ENCODE measurements at places on chromosomes 12 and 14.

- DNase-seq, result no peak
Observed at GRCh38 chr12:30187426-30187825, 403.7 kb upstream of the TMTC1 start.

GRCh38 chr14:55589171-55589570, 9.2 kb downstream of the KTN1 start:
- no peak for DNase-seq

DNA sequence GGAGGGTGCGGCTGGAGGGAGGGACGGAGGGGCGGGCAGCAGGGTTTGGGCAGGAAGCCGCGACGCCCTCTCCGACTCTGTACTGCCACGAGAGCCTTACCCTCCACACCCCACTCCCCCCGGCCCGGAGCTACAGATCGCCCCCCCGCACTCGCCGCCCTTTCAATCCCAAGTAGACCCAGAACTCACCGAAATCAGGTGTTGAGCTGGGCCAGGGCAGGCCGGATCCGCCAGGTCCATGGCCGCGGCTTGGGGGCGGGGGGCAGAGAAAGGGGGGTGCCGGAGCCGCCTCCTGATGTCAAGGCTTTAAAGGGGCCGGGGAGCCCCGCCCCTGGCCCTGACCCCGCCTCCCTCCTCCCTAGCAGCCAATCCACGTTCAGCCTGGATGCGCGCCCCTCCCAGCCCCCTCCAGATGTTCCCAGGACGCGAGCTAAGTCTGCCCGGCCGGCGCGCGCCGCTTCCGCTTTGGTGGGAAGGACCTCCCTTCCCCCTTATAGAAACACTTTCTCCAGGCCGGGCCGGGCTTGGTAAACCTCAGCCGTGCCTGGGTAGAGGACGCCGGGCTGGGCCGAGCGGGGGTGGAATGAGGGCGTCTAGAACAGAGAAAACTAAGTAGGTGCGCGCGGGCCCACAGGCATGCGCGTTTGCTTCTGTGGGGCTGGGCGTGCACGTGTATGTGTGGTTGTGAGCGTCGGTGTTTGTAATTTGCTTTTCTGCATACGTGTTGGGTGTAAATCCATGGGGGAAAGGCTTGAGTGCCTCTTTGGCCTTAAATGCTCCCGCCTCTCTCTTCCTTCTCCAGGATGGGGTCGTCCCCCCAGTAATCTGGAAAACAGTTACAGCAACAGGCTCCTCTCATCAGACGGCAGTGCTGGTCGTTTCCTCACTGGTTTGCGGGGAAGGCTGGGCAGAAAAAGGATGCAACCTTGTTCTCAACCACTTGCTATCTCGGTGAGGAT, at the start of gene NCKAP5L:
NCKAP5L (minus strand) TSS at position 281 of the 959 bp plus-strand sequence. CDS start 24,369 bp downstream, outside the sequence.
- DNase-seq, result peak; percentile 94

- DNase-seq, result peak; percentile 81
Observed at GRCh38 chr12:93570552-93571364, 1.7 kb upstream of the SOCS2 start.

DNA sequence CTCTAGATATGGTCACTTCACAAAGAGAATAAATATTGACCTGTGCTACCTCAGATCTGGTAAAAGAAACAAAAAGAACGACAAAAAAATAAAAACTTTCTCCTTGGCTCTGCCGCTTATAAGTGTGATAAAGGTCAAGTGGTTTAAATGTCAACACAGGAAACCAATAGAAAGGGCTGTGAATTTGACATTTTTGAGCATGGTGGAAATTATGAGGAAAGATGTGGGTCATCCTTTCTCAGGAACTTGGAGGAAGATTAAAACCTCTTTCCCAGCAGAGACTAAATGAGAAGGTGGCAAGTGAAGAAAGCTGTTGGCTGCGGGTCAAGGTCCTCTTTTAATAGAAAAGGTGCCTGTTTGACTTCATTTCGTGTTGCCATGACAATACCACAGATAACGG, 28.2 kb downstream of the TESPA1 start:
- no peak for DNase-seq

DNA sequence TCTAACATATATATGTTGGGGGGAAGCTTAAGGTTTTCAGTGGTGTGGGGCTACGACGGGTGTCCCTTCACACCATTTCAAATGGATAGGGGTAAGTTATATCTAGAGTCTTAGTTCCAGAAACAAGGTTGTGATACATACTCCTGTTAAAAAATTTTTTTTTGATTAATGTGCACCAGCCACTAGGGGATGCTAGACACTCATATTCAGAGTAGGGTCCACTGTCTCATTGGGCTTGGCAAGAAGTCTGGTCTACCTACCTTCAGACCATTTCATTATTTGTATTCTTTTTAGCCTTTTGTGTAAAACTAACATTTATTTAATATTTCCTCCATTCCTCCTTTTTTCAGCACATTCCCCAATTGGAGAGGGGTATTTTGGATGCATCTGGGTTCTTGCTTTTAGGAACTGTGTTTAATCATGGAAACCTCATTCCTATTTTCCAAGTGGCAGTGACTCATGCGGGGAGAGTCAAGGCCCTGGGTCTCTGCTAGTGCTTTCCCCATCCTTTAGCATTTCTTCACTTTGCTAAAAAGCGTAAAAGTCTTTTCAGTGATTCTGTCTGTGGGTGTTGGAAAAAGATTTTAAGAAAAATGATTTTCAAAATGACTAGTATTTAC, 33.4 kb downstream of the ANO4 start:
- DNase-seq, result no peak

DNA sequence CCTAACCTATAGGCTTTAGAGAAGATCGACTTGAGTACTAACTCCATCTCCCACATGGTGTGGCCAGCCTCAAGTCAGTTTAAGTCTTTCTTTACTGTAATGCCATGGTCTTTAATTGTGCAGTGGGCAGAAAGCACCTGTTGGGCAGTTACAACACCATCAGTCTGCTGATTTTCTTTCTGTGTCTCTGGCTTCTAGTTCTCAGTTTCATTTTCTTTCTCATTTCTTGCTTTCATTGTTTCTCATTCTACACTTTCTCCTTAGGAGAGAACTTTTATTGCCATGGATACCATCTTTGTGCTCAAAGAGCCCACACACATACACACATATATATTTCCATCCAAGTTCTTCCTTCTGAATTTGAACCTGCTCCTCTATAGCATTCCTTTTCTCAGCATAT, 96.1 kb upstream of the SLC16A7 start:
- DNase-seq, result no peak

GRCh38 chr12:12356896-12357718, at the start of gene BORCS5:
BORCS5 (plus strand) TSS chr12:12357078; CDS start chr12:12357452, 374 bp downstream.
- DNase-seq, result peak; percentile 95

DNA sequence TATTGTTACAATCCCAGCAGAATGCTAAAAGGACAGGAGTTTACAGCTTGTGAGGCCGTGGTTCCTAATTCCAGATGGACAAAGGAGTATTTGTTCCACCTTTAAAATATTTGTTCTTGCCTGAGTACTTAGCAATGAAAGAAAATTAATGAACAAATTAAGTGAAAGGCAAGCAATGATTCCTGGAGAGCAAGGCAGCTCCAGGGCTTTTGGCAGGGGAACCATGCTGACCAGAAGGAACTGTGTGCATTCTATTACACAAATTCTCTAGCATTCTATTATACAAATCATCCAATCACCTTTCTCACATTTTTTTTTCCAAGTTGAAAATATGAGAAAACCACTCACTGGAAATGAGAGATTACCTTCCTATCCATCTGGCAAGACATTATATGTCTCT, 1.8 kb upstream of the BMAL2 start:
- DNase-seq, result no peak

GRCh38 chr12:131044136-131044535, 90.4 kb downstream of the ADGRD1 start:
- DNase-seq, result no peak

DNA sequence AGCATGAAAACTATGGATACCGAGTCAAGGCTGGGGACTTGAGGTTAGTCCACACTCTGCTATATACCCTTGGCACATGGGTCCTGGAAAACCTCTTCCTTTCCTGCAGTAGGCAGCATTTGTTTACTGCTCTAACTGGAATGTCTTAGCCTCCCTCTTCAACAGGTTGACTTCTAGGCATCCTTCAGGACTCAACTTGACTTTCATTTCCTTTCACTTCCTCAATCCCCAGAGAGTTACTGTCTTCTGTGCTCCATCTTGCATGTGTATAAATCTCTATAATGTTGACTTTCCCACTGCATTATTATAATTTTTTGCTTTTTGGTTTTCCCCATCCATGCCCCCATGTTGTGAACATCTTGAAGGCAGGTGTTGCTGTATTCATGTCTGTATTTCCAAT, 107.9 kb downstream of the VRK1 start:
- no peak for DNase-seq

GRCh38 chr12:13099844-13100604, 3.4 kb downstream of the GSG1 start:
- no peak for DNase-seq

GRCh38 chr14:100340423-100340813, 17.3 kb downstream of the SLC25A47 start:
- no peak for DNase-seq

- no peak for DNase-seq
Observed at GRCh38 chr12:12779529-12779928, 5.9 kb upstream of the APOLD1 start.

DNA sequence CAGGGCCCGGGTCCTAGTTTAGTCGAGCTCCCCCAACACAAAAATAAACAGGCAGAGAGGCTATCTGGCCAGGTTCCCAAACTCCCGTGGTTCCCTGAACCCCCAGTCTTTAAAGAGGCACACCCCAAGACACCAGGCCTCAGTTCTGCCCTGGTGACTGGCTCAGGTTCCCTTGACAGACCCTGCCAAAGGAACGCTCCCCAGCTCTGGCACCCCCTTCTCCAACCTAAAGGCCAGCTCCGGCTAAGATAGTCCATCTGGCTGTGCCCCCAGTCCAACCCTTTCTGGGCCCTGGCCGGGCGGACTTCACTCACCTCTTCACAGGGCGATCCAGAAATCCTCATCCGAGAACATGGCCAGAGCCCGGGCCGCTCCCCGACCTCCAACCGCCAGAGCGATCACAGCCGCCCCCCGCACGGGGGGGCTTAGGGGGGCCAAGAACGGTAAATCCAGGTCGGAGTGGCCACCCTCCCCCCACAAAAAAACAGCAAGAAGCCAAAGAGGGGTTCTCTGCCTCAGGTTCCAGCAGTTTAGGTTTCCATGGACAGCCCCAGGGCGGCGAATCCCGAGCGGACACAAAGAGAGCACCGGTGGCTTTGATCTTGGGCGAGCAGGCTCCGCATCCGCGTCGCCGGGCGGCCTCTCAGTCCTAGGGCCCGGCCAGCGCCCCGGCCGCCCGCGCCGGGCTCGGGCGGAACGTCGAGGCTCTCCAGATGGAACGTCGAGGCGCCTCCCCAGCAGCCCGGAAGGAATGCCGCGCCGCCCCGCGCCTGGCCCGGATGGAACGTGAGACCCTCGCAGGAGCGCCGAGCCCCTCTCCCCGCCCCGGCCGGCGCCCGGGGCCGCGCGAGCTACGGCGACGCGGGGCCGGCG, 1.1 kb downstream of the KMT2D start:
- DNase-seq, result peak; percentile 8

DNA sequence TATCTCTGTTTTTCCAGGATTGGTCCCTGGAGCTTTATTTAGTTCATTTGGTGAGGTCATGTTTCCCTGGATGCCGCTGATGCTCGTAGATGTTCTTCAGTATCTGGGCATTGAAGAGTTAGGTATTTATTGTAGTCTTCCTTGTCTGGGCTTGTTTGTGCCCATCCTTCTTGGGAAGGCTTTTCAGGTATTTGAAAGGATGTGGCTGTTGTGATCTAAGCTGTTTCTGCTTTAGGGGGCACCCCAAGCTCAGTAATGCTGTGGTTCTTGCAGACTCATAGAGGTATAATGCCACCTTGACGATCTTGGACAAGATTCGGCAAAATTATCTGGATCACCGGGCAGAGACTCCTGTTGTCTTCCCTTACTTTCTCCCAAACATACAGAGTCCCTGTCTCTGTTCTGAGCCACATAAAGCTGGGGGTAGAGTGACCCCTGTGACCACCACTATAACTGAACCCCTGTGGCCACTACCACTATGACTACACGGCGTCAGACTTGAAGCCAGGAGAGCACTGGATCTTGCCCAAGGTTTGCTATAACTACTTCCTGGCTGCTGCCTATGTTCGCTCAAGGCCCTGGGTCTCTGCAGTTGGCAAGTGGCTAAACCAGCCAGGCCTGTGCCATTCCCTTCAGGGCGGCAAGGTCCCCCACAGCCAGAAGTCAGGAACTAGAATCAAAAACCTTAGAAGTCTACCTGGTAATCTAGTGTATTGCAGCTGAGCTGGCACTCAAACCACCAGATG, 40.9 kb downstream of the FGD4 start:
- DNase-seq, result no peak

DNA sequence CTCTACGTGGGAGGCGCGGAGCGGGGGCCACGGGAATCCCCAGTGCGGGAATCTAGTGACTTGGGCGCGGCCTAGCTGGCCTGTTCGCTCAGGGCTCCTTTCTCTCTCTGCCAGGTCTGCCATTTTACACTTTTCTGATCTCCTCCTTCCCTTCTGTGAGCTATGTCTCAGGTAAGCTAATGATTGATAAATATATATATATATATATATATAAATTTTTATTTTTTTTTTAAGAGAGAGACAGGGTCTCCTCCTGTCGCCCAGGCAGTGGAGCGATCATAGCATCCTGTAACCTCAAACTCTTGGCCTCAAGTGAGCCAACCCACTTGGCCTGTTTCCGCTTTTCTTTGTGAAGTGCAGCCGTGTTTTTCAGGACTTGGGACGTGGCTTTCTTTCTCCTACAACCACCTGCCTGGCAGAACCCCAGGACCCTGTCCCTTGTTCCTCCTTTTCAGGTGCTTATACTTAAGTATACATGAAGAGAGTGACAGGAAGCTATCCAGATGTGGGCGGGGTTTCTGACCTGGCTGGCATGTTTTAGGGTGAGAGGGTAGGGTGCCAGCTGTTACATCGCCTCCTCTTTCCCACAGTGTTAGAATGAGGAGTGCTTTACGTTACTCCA, 547 bp downstream of the ZNF140 start:
- no peak for DNase-seq

DNA sequence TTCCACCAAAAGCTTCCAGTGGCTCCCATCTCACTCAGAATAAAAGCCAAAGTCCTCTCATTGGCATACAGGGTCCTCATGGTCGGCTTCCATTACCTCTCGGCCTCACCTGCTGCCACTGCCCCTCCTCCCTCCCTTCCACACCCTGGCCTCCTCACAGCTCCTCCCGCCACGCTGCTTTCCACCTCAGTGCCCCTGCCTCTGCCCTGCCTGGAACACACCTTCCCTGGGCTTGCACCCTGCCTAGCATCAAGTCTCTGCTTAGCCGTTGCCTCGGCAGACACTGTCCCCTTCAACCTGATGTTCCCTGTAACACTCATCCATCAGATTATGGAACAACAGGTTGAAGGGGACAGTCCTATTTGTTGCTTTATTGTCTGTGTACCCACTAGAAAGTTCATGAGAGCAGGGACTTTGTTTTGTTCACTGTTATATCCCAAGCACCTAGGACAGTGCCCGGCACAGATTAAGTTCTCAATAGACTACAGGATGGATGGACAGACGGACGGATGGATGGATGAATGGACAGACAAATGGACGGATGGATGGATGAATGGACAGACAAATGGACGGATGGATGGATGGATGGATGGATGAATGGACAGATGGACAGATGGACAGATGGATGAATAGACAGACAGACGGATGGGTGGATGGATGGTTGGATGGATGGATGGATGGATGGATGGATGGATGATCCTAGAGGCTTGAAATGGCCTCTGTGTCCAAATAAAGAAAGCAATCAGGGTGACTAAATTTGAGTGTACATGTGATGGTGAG, 14.9 kb downstream of the FIGNL2 start:
- DNase-seq, result no peak
